ENCODE measurements at places on chromosomes 1 and 21.

- DNase-seq, result no peak
These were observed 59.5 kb downstream of the AGPAT3 start for GRCh38 chr21:43924421-43925095.

GRCh38 chr1:240610636-240611035 is 1.3 kb downstream of the GREM2 start:
- DNase-seq, result no peak

DNA sequence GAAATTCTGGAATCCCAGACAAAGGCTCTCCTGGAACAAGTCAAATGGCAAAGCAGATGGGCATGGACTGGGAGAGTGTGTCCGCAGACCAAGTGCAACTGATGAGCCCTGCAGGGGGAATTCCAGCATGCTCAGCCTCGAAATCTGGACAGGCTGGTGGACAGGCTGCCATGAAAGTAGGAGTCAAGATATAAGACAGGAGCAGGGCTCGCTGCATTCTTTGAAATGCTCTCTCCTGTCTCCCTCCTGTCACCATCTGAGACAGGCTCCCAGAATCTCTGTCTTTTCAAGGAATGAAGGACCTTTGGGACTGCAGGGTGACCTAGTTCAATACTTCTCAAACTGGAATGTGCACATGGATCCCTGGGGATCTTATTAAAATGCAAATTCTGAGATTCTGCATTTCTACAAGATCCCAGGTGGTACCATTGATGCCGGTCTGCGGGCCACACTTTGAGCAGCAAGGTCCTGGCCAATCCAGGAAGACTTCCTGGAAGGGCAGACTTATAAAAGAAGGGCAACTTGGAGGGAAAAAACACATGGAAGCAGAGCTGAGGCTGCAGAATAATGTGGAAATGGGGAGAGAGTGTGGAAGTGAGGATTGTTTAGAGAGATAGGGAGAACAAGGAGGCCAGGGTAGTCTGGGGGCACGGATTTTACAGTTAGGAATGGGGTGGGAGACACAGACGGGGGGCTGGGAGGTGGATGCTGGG is 29.8 kb downstream of the TNNT2 start:
- DNase-seq, result no peak

GRCh38 chr1:226702957-226703831 is 35.9 kb downstream of the ITPKB start:
- DNase-seq, result peak; percentile 88

- no peak for DNase-seq
These were observed 59.0 kb downstream of the NDUFS5 start for GRCh38 chr1:39085174-39085573.

GRCh38 chr1:12231276-12231595 is 1.4 kb downstream of the VPS13D start:
- no peak for DNase-seq

DNA sequence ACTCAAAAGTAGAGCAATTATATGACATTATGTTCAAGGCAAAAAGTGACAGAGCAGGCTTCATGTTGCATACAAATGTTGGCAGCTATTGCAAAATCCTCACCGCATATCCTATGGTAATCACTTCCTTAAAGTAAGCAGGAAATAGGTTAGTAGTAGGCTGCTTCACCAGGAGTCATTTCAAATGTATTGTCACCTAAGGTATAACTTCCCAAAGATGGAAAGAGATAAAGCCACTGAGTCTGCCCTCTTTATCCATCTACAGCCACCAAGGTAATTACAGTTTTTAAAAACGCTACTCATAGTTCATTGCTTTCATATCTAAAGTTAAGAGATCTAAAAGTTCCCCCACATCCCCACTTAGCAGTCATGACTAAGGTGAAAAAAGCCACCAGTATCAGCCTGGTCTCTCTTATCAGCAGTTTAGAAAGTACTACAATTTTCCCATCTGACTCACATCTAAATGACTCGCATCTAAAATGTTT is 31.6 kb upstream of the UBE2U start:
- DNase-seq, result no peak

DNA sequence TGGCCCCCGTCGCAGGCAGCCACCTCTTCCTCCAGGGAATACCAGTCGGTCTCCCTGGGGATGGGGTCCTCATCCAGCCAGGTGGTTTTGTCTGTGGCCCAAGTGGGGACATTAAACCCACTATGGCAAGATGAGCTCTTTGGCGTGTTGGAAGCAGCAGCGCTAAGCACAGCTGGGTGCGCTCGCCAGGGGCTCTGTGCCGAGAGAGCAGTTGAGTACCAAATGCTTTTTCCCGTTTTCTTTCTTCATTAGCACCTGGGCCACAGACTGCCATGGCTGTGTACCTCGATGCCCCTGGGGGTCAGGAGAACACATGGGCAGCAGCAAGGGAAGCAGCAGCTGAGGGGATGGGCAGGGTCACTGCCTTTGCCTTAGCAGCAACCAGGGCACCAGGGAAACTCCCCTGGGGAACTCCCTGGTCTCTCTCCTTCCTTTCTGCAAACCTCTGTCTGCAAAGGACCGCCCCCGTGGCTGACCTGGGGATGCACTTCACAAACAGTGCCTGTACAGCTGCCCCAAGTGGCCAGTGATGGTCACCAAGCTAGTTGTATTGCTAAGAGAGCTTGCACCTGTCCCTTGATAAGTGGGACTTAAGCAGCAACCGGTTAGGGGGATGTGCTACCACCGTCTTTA is 31.1 kb downstream of the EDARADD start:
- no peak for DNase-seq

DNA sequence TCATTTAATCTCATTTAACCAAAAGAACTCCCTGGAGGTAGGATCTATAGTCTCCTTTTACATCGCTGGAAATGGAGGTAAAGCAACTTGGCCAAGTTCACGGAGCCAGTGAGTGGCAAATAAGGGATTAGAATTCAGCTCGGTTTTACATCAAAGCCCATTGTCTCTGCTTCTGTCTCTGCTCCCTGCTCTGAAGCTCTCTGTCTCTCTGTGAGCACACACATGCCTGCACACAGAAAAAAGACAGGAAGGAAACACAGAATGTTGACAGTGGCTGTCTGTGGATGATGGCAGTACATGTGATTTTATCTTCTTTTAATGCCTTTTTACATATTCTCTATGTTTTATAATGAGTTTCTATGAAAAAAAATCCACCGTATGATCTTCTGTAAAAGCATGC is 8.9 kb upstream of the DHRS3 start:
- DNase-seq, result no peak

DNA sequence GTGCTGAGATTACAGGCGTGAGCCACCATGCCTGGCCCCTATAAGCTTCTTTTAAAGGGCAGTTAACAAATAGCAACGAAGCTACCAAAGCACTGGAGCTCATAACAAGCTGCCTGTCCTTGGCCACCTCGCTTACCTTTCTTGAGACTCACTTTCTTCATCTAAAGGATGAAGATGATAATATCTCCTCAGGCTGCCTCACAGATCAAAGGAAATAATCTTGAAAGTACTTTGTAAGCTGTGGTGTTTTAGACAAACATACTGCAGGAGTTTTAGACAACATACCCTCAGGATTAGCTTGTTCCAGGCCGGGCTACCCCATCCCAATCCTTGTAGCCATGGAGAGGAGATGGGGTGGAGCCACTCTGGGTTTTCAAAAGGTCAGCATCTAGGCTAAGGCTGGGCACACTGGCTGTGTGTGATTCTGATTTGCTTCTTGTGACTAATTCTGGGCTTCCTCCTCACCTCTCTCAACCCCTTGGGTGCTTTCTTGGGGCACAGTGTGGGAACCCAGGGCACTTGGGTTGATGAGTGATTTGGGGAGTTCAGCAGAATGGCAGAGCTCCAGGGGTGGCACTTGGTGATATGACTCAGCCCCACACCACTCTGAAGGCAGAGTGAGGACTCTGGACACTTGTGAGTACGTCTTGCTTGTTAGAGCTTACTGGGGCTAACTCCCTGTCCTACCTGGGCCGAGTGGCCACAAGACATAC is 5.2 kb downstream of the GPR25 start:
- peak; percentile 2 for DNase-seq

GRCh38 chr1:200048244-200048643 is 20.7 kb downstream of the NR5A2 start:
- DNase-seq, result no peak

DNA sequence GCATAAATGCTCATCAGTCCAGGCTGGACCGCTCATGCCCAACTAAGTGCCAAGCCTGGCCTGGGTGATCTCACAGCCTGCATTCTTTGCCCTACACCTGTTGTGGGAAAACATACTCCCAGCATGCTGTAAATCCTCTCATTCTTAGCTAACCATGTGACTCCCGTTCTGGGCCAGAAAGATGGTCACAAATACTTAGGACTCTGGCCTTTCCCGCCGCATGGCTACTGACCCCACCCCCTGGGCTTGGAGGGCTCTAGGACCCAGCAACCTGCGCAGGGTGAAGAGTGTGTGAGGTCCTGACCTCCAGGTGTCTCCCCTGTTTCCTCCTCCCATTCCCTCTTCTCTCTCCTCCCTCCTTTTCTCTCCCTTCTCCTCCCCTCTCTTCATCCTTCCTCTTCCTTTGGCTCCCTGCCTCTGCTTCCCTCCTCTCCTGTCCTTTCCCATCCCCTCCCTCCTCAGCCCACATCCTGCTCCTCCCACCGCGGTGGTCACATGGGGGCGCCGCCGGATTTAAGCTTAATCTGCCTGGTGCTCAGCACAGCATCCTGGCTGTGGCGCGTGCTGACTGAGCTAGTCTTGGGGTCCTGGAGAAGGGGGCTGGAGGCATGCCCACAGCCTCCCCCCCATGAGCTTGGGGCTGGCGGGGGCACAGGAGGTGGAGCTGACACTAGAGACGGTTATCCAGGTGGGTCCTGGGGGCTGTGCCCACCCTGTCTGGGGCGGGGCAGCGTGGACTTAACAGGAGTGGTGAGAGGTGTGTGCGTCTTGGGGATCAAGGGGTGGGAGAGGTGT is at the start of gene CROCC:
Gene CROCC (plus strand): TSS at position 541 of the 795 bp plus-strand sequence. CDS start 88 bp downstream, at position 629.
- DNase-seq, result no peak

DNA sequence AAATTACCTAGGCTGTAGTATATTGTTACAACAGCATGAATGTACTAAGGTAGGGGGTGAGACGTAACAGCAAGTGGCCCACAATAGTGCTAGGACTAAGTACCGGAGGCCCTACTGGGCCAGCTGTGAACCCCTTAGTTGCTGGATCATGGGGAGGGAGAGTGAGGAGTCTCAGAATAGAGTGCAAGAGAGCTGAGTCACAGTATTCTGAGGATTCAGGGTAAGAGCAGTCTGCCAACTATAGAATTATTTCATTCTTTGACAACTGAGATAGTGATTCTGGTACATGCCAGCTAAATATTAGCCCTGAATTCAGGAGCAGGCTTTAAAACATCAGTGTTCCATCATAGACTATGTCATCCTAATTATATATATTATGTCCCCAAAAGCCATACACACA is 218.7 kb downstream of the TM2D1 start:
- no peak for DNase-seq

- no peak for DNase-seq
These were observed 422.2 kb upstream of the DEPDC1 start for GRCh38 chr1:68919075-68919474.

DNA sequence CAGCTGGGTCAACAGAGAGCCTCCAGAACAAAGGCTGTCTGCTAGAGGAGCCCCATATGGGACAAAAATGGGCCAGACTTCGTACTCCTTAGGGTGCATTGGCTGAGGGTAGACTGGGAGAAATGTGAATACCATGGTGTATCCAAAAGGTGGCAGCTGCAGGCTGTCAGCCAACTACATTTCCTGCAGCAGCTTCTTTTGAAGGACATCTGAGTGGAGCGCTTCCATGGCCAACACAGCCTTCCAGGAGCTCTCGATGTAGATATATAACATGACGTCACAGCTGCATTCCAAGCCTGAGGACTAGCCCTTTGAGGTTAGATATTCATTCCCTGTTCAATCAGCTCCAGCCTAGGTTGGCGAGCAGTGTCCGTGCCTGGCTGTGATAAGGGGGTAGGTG is 107.7 kb downstream of the MAB21L3 start:
- no peak for DNase-seq

- no peak for DNase-seq
These were observed 73.7 kb downstream of the FNBP1L start for GRCh38 chr1:93521618-93522017.

DNA sequence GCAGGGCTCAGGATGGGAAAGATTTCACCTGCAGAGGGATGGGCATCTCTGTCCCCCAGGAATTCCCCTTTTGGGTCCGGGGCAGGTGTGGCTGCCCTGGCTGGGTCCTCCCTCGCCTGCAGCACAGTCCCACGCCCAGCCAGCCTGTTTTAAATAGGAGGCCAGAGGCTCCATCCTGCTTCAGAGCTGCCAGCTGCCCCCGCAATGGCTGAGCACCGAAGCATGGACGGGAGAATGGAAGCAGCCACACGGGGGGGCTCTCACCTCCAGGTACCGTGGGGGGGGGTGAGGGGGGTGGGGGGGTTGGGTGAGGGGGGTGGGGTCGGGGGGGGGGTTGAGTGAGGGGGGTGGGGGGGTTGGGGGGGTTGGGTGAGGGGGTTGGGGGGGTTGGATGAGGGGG is 3.6 kb downstream of the SCNN1D start:
- peak; percentile 68 for DNase-seq

DNA sequence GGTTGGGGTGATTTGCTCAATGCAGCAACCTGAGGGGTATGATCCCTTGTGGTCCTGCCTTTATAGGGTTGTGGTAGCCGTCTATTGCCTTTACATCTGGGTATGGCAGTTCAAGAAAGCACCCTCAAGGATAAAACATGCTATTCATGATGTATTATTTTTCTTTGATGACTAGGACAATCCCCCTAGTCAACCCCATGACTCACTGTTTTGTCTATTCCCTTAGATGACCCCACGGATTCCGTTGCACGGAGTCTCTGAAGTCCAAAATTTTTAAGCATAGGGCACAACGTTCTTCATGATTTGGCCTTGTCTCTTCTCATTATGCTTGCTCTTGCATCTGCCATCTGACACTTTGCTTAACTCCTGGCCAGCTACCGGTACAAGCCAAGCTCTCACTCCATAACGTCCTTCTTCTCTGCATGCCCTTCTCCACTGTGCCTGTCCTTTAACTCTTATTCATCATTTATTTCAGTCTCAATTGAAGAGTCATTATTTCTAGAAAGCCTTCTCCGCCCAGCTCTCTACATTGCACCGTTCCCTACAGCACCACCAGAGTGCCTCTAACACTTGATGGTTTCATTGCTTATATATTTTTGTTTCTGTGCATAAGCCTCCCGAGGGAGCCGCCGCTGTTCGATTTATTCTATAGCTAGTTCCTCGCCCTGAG is 838 bp upstream of the DISP1 start:
- DNase-seq, result no peak

- no peak for DNase-seq
These were observed 249.3 kb downstream of the TNR start for GRCh38 chr1:175494011-175494554.

- DNase-seq, result no peak
These were observed 328 bp downstream of the UQCRHL start for GRCh38 chr1:15807121-15807520.

DNA sequence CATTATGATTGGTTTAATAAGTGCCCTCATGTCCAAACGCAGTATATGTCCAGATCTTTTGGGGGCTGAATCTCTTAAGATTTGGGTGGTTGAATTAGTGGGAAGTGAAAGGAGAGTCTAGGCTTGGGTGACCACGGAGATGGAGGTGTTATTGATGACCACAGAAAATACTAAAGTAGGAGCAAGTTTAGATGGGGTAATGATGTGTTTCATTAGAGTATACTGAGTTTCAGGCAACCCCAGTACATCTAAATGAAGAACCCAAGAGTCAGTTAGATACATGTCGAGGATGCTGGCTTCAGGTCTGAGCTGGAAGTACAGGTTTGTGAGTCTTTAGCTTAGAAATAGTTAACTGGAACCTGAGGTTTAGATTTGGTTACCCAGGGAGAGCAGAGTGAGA is 6.5 kb upstream of the ZZZ3 start:
- no peak for DNase-seq
